Right renal pelvis (tissue), 4 donors: ENCODE measurements at places on chromosomes 11 and 22.

DNA sequence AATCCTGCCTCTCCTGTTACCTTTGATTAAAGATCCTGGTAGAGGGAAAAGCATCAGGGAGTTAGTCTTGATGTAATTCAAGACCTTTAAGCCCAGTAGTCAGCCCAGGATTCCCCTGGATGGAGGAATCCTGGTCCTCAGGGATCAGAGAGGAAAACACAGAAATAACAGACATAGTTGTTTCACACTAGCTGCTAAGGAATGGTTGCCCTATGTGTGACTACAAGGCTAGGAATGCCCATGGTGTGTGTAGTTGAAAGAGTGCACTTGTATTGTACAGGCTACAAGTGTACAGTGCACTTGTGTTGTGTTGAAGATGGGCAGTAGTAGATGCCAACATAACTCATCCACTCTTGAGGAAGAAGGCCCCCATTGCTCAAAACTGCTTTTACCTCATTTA lies 226.8 kb downstream of the AASDHPPT start:
- no peak for DNase-seq

GRCh38 chr11:113529606-113530005 lies 54.4 kb upstream of the DRD2 start:
- no peak for DNase-seq

DNA sequence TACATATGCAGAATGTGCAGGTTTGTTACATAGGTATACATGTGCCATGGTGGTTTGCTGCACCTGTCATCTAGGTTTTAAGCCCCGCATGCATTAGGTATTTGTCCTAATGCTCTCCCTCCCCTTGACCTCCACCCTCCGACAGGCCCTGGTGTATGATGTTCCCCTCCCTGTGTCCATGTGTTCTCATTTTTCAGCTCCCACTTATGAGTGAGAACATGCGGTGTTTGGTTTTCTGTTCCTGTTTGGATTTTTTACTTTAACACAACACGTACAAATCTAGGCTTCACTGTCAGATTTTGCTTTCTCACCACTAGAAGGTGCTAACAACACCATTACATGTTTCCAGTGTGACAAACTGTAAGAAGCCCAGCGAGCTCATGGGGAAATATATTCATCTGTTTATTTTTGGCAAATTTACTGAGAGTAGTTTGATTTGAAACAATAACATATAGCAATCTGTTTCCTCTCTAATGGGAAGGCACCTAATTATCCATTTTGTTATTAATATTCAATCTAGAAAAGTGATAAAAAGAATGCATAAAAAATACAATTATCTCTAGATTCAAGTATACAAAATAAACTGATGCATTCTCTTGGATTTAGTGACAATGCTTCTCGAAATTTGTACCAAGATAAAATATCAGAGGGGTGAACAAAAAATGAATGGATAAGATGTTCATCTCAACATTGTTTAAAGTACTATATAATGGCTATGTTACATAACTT lies 23.2 kb upstream of the BIRC3 start:
- DNase-seq = no peak

DNA sequence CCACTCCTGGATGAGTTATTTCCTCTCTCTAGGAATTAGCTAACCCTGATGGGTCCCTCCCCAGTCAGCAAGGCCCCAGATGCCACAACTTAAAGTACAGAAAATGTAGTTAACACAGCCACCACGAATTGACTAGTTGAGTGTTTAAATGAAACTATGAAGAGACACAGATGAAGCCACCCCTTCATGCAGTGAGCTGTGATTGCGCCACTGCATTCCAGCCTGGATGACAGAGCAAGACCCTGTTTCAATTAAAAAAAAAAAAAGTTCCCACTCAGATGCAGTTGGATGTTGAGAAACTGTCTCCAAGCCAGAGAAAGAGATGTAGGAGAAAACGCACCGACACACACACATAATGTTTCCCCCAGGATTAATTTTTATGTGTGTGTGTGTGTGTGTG lies 53.3 kb downstream of the SCN3B start:
- no peak for DNase-seq

DNA sequence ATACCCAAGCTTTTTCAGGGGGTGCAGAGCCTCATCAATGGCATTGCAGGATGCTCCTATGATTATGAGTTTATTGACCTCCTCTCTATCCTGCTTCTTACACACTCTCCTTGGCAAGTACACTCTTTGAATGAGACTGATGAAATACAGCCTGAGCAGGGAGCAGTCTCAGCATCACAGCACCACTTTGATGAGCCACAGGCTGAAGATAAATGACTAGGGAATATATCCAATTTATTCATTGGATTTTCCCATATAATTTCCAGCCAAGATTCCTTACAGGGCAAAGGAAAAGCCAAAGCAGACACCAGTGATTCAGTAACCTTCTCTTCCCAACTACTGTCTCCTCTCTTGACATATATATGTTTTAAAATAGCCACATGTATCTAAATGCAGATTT lies 79.2 kb downstream of the CASP12 start:
- no peak for DNase-seq

GRCh38 chr11:131690362-131690761 lies 319.9 kb downstream of the NTM start:
- no peak for DNase-seq

- DNase-seq = no peak
Observed at GRCh38 chr11:119362741-119363080, 16.2 kb upstream of the MFRP start.

GRCh38 chr11:5420993-5421392 lies 918 bp upstream of the OR51Q1 start:
- DNase-seq = no peak

DNA sequence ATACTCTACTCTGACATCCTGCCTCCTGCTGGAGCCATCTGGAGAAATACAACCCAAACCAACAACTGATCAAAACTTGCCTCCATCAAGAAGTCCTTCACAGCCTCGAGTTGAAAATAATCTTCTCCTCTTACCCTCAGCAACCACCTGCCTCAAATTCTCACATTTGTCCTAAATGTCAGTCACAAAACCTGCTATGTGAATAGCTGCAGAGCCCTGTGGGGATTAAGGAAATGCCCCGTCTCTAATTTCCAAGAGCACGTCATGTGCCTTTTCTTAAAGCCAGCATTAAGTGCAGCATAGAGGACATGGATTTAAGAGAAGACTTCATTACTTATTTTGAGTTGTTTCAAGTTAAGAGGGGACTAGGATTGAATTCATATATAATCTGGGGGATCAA lies 105.9 kb downstream of the TRPC6 start:
- DNase-seq = no peak

- no peak for DNase-seq
Observed at GRCh38 chr11:120667281-120667680, 155.7 kb downstream of the GRIK4 start.

- no peak for DNase-seq
Observed at GRCh38 chr11:36086366-36086765, 142.5 kb downstream of the LDLRAD3 start.

DNA sequence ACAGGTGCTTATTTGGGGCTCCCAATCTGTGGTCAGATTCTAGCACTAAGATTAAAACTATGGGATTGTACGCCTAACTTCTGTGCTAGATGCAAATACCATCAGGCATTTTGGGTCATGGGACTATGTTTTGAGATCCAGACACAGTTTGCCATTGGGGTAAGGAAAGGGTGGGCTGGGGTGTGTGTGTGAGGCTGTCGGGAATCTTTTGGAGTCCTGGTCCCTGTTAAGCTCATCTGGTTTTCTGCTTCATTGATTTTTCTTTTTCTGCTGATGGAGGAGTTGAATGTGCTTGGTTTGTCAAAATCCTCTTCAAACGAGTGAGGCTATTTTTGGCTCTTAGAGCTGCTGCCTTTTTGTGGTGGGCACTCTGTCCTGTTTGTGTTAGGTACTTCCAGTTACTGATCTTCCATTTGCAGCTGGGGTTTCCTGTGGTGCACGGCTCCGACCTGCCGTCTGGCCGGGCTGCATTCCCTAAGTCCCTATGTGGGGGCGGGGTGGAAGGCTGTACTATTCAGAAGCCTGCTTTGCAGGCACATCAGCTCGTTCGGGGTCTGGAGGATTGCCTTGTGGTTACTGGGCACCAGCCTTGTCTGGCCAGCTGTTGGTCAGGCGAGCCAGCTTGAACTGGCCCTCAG lies 2.9 kb downstream of the BCR start:
- no peak for DNase-seq

- DNase-seq = no peak
Observed at GRCh38 chr11:17720796-17721171, 1.4 kb downstream of the MYOD1 start.

DNA sequence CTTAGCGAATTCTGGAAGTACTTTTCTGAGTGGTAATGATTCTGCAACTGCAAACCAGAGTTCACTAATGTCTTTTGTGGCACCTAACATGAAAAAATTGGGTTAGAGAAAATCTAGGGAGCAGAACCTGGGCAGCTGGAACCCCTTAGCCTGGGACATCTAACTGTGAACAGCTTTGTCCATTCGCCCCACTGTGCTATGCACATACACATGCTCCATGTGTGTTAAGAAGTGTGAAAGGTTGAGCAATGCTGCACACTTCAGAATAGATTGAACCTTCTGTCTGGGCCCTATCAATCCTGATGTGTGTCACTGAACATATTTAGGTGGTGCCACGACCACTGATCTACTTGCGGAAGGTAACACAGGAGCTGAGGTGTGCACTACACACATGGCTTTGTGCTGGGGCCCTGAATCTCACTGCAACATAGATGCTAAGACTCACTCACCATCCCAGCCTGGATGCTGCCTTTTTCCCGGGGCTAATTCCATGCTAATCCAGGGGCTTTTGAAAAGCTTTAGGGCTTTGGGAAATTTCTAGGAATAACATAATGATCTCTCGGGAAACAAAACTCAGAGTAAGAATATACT lies 976.2 kb downstream of the NTM start:
- no peak for DNase-seq

DNA sequence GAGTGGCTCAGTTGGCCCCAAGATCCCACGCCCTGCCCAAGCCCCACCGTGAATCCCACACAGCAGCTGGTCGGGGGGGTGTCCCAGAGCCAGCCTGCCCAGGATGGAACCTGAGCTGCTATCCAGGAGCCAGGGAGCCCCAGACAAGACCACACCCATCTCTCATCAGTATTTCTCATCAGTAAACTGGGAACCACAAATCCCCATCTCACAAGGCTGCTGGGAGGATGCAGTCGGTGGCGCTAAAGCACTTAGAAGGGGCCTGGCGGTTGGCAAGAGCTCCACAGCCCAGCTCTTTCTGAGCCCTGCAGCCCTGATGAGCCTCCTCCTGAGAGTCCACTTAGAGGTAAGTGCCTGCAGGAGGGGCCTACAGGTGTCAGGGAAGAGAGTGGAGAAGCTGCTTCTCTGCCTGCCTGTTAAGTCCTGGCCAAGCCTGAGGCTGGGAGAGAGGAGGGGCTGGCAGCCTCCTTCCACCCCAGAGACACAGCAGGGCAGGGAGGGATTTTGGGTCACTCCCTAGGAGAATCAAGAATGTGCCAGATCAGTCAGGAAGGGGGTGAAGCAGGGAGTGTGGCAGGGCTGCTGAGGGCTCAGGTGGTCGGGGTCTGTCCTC lies 6.1 kb downstream of the FADS3 start:
- no peak for DNase-seq

GRCh38 chr11:17766073-17766359 lies 31.4 kb downstream of the KCNC1 start:
- no peak for DNase-seq

GRCh38 chr11:12560861-12561260 lies 113.4 kb upstream of the TEAD1 start:
- DNase-seq = no peak

- DNase-seq = peak; percentile 87
Observed at GRCh38 chr11:64284048-64284961, at the start of gene BAD. Gene BAD, minus strand, starts transcription at chr11:64284665. Its CDS starts 297 bp downstream, at chr11:64284368.

GRCh38 chr22:50305393-50305922 lies 2.0 kb downstream of the PLXNB2 start:
- no peak for DNase-seq

DNA sequence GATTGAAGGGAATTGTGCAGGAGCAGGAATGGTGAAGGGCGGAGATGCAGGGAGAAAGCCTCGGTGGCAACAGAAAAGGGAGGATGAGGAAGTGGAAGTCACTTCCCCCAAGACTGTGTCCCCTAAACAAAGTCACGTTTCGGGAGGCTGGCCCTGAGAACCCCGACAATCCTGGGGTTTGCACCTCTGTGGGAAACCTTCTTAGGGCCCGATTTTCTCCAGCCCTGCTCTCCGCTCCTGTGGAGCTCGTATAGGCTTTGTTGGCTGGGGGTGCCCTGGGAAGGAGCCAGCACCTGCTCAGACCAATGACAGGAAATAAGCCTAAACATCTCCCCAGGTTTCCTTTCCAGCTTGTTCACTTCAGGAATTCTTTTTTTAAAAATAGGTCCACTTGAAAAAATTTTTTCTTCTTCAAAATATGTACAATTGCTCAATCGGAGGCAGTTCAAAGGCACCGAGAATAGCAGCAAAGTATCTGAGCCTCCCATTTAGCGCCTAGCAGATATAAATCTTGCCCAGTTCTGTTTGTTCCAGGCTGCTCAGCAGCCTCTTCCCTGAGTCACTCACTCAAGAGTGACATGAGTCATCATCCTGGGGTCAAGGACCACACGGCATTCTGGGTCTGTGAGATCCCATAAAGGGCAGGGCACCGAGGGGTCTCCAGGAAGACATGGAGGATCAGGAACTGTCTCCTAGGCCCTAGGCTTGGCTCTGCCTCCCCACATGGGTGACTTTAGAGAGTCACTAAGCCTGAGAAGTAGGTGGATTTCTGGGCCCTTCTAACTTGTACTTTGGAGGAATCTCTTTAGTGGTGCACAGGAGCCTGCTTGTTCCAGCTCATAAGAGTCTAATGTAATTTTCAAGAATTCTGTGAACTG lies 34.0 kb downstream of the IRAG1 start:
- no peak for DNase-seq

DNA sequence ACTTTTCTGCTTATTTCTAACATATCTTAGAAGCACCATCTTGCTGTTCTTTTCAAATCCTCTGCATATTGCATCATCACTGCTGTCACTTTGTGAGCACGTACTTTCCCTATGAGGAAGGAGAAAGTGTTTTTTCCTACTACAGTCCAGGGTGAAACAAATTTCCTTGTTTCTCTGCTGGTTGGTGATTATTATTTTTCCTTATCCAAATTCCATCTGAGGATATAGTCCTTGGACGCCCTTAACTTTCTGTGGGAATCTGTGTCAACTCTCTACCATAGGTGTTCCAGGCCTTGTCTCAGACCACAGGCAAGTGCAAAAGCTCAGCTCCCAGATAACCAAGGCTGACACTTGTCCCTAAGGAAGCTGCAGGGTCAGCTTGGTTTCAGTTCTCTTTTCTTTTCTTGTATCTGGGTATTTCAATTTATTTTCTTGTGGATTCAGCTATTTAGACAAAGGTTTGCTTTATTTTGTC lies 29.4 kb upstream of the LYVE1 start:
- DNase-seq = no peak

- DNase-seq = no peak
Observed at GRCh38 chr11:43234881-43235280, 76.9 kb upstream of the API5 start.
